T-helper 2 cell treated with Interferon-gamma antibody and Interleukin-4, amounts not matched to agents 5 μg/mL and 100 μg/mL, for 36 hours (primary cell): ENCODE measurements at places on chromosomes 13 and 19.
A peak's percentile ranks its signal among the peaks of the same experiment; 100 is the strongest.

GRCh38 chr13:28859069-28859468 lies 38.9 kb downstream of the MTUS2 start:
- no peak for DNase-seq

DNA sequence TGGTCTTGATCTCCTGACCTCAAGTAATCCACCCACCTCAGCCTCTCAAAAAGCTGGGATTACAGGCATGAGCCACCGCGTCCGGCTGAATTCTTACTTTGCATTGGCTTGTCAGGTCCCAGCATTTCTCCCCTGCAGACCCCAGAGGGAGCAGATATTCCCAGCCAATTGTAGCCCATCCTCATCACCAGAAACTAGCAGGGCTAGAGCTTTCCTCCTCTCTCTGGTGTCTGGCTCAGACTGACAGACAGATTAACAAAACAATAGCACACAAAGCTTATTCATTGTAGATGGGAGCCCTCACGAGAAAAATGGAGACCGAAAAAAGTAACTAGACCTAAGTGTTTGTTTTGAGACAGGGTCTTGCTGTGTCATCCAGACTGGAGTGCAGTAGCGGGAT lies 7.5 kb upstream of the MPV17L2 start:
- no peak for DNase-seq

- peak; percentile 74 for DNase-seq
Measured at GRCh38 chr19:48513289-48514122, 1.9 kb upstream of the LMTK3 start.

DNA sequence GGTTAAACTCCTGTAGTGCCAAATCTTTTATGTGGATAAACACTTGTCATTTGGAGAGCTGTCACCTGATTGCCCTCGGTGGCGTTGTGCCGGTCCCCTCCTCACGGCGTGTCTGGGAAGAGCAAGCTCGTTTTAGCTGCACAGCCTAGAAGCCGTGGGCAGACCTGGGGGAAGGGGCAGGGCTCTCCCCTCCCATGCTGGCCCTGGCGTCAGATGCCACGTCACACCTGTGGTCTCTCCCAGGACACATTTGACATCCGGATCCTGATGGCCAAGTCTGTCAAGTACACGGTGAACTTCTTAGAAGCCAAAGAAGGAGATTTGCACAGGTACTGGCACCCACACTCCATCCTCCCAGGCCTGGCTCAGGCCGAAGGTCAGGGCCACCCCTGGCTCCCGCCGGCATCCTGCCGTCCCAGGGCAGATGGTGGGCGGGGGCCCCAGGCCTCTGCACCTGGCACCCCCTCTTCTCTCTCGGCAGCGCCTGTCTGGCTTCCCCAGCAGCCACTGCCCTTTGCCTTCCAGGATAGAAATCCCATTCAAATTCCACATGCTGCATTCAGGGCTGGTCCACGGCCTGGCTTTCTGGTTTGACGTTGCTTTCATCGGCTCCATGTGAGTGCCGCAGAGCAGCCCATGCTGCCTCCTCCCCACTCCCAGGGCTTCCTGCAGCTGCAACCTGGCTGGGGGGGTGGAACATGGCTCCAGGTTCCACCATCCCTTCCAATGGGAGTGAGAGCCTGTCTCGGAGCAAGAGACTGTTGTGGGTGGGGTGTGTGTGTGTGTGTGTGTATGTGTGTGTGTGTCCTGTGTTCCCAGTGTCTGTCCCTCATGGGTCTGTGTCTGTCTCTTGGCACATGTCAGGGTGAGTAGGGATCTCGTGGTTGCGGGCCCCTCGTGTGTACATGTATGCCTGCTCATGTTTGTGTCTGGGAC lies 8.8 kb downstream of the YIPF2 start:
- DNase-seq: no peak

DNA sequence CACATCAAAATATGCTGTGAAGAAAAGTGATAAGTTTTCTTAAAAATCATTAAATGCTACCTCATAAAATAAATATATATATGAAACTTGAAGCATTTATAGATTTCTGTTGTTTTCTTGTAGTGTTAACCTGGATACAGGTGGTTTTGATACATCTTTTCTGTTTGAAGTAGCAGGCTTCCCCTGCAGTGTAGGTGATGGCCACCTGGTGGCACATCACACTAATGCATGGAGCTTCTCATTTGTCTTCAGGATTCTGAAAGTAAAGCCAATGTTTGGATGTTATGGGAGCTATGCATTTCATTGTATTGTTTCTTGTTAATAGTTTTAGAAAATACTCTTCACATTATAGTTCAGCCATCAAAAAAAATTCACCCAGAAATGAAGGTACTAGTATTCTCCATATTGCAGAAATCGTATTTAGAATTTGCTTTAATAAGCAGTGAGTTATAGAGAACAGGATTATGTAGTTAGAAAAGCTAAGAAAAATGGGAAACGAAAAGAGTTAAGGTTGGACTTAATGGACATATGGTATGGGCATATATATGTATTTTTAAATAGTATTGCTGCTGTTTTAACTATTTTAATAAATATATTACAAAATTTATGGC lies 18.7 kb downstream of the GPR180 start:
- DNase-seq: no peak

GRCh38 chr13:56349866-56350265 lies 790.9 kb upstream of the PRR20A start:
- no peak for DNase-seq

GRCh38 chr19:54420383-54421168 lies 5.3 kb downstream of the TTYH1 start:
- no peak for DNase-seq
